Tongue (tissue), 3 donors: ENCODE measurements at places on chromosomes 1 and 21.

- no peak for DNase-seq
These were observed 146.8 kb downstream of the COL11A1 start for GRCh38 chr1:102961549-102961948.

DNA sequence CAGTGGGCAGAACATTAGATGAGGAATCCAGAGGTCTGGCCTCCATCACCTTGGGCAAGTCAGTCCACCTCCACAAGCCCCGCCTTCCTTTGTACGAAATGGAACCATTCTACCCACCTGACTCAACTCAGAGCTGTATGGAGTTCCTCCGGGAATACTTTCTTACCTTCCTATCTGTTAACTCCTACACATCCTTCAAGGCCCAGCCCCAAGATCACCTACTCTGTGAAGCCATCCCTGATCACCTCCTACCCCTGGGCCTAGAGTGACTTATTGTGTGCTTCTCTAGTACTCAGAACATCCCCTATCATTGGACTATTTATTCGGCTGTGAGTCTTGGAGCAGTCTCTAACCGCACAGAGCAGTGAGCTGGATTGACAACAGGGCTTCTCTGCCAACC is 66.7 kb downstream of the GLIS1 start:
- no peak for DNase-seq

DNA sequence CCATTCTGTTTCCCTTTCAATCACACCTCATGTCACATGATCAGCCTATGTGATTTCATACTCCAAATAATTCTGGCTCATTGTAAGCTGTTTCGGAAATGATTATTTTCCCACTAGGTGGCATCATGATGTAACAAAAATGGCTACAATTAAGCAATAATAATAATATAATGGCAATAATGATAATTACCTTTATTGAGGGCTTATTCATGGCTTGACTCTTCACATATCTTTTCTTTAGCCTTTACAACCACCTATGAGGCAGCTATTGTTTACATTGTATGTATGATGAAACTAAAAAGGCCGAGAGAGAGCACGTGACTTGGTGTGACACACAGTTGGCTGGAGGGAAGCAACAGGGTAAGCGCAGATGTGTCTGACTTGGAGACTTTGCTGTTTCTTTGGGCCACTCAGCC is 12.5 kb upstream of the KPRP start:
- DNase-seq, result no peak

DNA sequence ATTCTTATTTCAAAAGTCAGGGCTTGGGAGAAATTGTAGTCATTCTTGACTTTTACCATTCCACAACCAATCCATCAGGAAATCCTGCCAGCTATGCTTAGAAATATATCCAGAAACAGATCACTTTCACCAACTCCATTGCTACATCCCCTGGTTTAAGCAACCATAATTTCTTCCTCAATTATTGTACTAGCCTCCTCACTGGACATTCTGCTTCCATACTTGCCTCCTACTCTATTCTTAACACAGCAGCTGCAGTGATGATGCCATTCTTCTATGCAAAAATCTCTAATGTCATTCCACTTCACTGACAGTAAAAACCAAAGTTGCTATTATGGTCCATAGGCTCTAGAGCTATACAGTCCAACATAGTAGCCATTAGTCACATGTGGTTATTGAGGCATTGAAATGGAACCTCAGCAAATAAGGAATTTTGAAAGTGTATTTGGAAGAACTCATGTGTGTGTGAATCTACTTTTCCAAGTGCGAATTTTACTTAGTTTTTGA is 110.7 kb upstream of the KIAA0040 start:
- DNase-seq, result no peak

DNA sequence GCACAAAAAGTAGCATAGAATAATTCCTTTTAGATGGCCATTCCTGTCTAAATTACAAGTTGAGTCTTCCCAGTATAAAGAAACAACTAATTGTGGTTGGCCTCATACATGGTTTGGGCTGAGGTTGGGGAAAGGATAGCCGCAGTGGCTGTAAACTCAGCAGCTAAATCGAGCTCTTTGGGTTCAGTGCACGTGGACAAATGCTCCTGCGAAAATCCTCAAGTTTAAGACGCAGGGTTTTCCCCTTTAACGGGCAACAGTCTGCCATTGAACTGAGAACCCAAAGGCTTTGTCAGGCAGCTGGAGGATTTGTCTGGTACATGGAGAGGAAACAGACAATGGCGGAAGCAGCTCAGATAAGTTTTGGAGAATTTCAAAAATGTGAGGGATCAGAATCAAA is 331.9 kb downstream of the TGFB2 start:
- DNase-seq, result no peak

GRCh38 chr1:59631561-59632255 is 183.0 kb upstream of the HOOK1 start:
- DNase-seq, result no peak

GRCh38 chr1:160206036-160206389 is 829 bp downstream of the PEA15 start:
- peak; percentile 60 for DNase-seq

- DNase-seq, result no peak
These were observed 9.3 kb downstream of the CDC14A start for GRCh38 chr1:100361511-100362089.

DNA sequence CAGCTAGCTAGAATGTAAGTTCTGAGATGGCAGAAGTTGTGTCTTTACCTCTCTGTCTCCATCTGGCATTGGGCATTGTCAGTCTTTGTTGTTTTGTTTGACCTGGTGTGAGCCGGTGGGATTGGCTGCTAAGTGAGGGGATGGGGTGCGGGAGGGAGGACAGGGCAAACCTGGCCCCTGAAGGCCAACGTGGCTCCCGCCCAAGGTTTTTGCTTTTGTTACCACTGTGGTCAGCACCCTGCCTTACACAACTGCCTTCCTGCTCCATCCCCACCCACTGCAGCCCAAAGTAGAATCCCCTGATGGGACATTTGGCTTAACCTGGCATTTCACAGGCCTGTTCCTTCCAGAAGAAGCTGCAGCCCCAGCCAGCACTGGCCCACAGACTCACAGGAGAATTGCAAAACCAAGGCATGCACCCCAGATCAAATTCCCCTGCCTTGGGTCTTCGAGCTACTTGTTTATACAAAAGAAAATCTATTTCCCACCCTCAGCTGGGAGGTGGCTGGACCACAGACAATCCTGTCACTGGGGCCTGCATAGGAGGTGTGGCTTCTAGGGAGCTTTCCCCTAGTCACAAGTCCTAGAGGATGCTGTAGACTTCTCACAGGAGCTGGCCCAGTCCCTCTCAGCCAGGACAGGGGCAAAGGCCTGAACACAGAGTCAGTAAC is 147.5 kb downstream of the TRABD2B start:
- no peak for DNase-seq

GRCh38 chr1:220784751-220785150 is 2.0 kb upstream of the MTARC1 start:
- no peak for DNase-seq

- DNase-seq, result peak; percentile 27
These were observed 703 bp downstream of the ERI3 start for GRCh38 chr1:44354268-44354839.

DNA sequence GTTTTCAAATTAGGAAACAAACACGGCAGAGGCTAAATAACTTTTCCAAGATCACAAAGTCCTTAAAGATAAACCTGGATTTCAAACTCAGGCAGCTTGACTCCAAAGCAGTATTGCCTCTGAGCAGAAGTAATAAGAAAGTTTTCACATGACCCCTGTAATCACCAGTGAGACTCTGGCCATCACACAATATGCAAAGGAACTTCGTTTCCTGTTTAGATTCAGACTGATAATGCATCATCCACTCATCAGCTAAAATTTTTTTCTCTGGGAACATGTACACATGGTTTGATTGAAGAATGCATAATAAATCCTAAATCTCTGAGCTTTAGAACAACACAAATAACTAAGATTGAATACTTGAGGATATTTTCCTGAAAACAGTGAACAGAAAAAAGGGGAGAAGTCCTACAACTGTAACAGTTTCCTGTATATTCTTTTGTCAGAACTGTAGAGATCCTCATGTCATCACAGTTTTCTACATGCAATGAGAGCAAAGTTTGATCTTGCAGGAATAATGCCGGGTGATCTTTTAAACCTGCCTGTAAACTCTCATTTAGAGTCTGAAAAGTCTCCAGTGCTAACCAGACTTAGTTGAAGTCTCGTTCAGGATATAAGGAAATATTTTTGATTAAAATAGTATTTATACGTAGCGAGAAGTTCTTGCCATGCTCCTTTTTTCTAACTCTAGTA is 225.3 kb downstream of the SPATA17 start:
- DNase-seq, result no peak
